ENCODE measurements at places on chromosomes 5 and 9.

DNA sequence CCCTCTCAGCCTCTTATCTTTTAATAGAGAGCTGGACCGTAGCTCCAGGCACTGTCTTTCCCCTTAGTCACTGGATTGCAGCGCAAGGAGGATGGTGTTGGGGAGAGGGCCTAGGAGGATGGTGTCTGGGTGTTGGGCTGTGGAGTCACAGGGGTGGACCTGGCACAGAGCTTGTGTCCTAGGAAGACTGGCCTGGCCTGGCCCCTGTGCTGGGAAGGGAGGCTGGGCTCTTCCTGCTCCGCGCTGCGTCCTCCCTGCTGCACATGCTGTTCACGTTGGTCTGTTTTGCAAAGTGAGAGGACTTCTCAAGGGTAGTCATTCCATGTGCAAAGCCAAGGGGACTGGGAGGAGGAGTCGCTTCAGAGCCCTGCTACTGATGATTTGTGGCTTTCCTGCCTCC, 123.9 kb downstream of the EHMT1 start:
- H3K4me1 ChIP-seq = peaks cover 10% of the 10 kb centered on the region
- H3K4me3 ChIP-seq = no peak overlapping the region
- no peak for DNase-seq

GRCh38 chr9:17531642-17532254, 47.1 kb upstream of the SH3GL2 start:
- H3K27me3 ChIP-seq = peaks cover 1% of the 10 kb centered on the region
- H3K4me3 ChIP-seq = no peak overlapping the region
- no peaks in the 10 kb centered on the region for H3K36me3 ChIP-seq
- H3K27ac ChIP-seq = no peak overlapping the region
- peak; percentile 60 for DNase-seq

DNA sequence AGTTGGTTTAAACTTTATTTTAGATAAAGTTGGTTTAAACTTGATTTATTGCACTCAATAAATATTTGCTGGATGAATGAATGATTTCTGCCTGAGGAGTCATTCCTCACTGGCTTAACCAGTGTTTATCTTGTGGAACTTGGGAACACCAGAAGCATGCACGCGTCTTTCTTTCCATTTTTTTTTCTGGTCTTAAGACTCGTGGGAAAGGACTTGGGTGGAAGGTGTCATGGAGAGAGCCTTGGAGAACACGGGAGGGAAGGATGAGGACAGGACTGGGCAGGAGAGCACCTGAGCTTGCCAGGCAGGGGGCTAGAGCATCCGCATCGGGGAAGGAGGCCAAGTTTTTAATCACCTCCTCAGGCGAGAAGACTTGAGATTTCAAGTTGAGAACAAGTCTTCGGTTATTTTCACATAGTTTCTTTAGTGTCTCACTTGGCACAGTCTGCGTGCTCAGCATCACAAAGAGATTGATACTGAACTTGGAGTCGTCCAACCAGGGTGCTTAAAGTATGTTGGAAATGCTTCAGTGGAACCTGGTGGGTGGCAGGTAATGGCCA, 144.2 kb downstream of the PDZD2 start:
- H3K4me1 ChIP-seq = peaks cover 2% of the 10 kb centered on the region
- DNase-seq = no peak
- H3K27me3 ChIP-seq = no peaks in the 10 kb centered on the region
- H3K4me3 ChIP-seq = no peak overlapping the region

DNA sequence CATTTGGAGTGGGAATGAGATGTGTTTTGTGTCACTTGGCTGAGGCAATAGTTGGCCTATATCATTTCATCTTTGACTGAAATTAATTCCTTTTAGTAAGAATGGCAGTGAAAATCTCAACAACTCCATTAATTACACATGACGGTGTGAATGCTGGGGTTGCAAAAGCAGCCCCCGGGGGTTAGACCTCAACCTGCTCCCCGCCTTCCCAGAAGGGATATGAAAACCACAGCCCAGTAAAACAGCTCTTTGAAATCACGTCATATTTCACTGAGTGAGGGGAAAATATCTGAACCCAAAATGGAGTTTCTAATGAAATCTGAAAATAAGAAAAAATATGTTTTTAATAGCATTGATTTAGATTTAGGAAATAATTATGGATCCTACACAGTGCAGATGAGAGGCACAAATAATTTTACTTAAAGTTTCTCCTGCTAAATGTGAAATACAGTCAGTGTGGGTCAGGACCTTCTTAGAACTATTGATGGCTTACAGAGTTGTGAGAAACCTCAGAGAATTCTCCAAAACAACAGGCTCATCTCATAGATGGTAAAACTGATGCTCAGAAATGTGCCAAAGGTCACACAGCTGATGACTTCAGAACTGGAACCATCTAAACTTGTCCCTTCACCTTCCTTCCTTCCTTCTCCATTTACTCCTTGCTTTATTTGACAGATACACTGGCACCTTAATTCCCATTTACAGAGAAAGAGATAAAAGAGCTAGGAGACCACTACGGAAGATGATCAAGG, 96.5 kb downstream of the SPOCK1 start:
- no peak overlapping the region for H3K27ac ChIP-seq
- no peaks in the 10 kb centered on the region for H3K4me1 ChIP-seq
- H3K36me3 ChIP-seq = no peaks in the 10 kb centered on the region
- H3K27me3 ChIP-seq = peaks cover 3% of the 10 kb centered on the region

DNA sequence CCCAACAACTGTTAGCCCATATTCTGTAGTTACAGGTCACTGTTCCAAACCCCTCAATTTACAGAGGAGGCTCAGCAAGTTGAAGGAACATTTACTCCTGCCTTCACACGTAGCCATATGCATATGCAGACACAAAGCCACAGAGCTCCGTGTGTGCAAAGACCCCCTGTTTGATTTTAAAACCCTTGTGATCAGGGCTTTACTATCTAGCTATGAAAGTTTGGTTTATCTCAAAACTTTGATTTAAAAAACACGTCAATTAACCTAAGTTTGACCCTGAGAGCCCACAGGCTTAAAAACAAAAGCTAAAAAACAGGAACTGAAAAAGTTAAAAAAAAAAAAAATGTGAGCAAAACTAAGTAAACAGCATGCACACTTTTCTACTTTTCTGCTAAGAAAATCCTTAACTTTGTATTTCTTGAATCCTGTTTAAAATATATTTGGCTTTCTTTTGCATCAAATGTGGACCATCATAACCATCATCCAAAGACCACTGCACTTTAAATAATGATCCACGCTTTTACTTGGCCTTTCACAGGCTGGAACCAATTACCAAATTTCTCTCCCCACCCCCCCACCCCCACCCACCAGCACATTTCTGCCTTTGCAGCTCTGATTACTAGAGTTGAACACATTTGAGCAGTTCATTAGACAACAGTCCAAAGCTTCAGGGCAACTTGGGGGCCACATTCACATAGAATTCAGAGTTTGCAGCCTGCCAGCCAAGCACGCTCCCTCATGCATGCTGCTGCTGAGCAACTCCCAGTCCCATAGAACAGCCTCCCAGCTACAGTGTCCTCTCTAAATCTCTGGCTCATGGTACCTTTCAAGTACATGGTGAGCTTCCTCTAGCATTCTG, 128.8 kb upstream of the MAP3K1 start:
- no peaks in the 10 kb centered on the region for H3K27me3 ChIP-seq
- H3K36me3 ChIP-seq = peaks cover 2% of the 10 kb centered on the region
- H3K27ac ChIP-seq = no peak overlapping the region
- H3K4me3 ChIP-seq = no peak overlapping the region
- no peak for DNase-seq

GRCh38 chr9:108973895-108974294, 39.4 kb downstream of the CTNNAL1 start:
- no peak for DNase-seq
- no peak overlapping the region for H3K27ac ChIP-seq
- no peaks in the 10 kb centered on the region for H3K27me3 ChIP-seq
- peaks cover 18% of the 10 kb centered on the region for H3K36me3 ChIP-seq
- no peak overlapping the region for H3K4me3 ChIP-seq

DNA sequence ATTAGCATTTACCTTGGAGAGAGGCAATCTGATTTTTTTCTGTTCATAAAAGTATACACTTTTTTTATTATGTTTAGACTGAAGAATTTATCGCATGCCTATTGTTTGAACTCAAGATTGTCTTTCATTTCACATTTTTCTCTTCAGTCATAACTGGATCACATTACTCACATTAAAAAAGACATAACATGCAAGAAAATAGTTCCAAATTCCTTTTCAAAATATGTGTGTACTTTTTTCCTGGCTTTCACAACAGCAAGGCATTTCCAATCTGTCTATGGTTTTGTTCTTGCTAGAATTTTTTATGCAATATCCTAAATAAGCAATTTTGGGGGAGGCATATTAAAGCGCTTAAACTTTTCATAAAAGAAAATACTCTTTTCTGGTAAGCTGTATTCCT, 21.2 kb downstream of the FTMT start:
- no peaks in the 10 kb centered on the region for H3K36me3 ChIP-seq
- DNase-seq = no peak
- no peak overlapping the region for H3K4me3 ChIP-seq
- no peaks in the 10 kb centered on the region for H3K27me3 ChIP-seq

- no peak overlapping the region for H3K27ac ChIP-seq
- H3K4me3 ChIP-seq = no peak overlapping the region
- no peak for DNase-seq
- H3K27me3 ChIP-seq = no peaks in the 10 kb centered on the region
- peaks cover 52% of the 10 kb centered on the region for H3K36me3 ChIP-seq
- peaks cover 1% of the 10 kb centered on the region for H3K4me1 ChIP-seq
Observed at GRCh38 chr5:31408814-31409213, 123.1 kb downstream of the DROSHA start.
